ENCODE measurements at places on chromosomes 7 and 10.

- no peak for DNase-seq
Observed at GRCh38 chr10:126372396-126372795, 15.9 kb downstream of the ADAM12 start.

DNA sequence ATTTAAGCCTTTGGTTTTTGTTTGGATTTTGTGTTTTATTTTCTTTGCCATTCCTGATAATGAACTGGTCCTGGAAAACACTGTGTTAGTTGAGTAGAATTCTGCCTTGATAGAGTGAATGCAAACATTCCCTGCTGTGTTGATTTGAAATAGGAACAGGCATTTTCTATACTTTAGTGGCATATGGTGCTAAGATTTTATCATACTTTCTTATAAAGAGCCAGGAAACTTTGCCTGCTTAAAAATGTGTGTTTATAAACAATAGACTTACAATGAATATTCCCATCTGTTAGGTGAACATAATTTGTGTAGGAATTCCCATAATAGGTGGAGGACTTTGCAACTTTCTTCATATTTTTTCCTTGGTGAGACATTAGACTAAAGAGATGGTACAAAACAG, 333.3 kb downstream of the SDK1 start:
- no peak for DNase-seq

- no peak for DNase-seq
Observed at GRCh38 chr10:77348751-77349150, 288.9 kb downstream of the KCNMA1 start.

- DNase-seq = no peak
Observed at GRCh38 chr7:151395036-151395367, 14.8 kb downstream of the WDR86 start.

- DNase-seq = no peak
Observed at GRCh38 chr10:13969792-13970140, 361.0 kb downstream of the FRMD4A start.

DNA sequence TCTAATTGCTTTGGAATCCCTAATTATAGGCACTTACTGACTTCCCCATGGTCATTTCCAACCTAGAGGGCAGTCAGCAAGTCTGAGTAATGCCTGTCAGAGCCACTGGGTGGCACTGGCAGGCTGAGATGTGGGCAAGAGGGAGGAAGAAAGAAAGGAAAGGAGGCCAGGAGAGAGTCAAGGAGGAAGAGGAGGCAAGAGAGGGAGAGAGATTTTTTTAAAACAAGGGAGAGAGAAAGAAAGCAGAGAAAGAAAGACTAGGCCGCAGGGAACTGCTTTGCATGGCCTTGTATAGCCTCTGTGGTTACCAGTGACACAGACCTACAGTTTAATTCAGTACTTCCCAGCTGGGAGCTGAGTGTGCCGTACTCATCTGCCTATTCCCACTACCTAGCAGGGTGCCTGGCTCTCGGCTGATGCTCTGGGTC, 210.4 kb upstream of the ADO start:
- peak; percentile 45 for DNase-seq

DNA sequence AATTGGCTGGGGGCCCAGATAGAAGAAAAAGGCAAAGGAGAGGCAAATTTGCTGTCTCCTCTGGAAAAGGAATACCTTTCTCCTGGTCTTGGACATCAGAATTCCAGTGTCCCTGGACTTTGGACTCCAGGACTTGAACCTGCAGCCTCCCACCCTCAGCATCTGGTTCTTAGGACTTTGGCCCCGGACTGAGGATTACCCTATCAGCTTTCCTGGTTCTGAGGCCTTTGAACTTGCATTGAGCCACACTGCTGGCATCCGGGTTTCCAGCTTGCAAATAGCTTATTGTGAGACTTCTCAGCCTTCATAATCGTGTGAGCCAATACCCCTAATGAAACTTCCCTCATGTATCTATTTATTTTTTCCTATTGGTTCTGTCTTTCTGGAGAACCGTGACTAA, 68.3 kb downstream of the DNAH11 start:
- peak; percentile 32 for DNase-seq

- no peak for DNase-seq
Observed at GRCh38 chr10:60960031-60960430, 16.0 kb upstream of the RHOBTB1 start.

DNA sequence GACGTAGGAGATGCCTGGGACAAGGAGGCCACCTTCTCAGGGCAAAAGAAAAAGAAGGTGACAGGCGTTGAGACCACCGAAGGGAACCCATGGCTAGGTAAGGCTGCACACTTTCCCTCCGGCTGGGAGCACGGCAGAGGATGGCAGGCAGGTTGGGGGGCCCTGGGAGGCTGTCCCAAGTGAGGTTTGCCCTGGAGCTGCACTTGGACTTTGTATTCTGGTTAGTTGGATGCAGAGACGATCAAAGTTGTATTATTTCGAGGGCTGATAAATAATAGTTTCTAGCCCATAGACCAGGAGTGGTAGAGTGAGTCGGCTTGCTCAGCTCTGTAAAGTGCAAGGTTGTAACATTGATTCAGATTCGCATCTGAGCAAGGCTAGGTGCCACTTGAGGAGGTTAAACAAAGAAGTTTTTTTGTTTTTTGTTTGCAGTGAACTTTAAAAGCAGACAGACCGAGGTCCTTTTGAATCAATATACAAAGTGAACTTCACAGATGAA, 608 bp downstream of the ENTPD7 start:
- no peak for DNase-seq
